Activated CD4-positive, alpha-beta T cell treated with anti-CD3 and anti-CD28 coated beads for 24 hours (primary cell): ENCODE measurements at places on chromosomes 12 and 14.
A peak's percentile ranks its signal among the peaks of the same experiment; 100 is the strongest.

- DNase-seq = no peak
These were observed 21.9 kb downstream of the SLCO1C1 start for GRCh38 chr12:20716985-20717384.

- DNase-seq = no peak
These were observed 935 bp downstream of the TBC1D30 start for GRCh38 chr12:64825143-64826021.

GRCh38 chr12:104187446-104188155 lies 28.0 kb upstream of the TXNRD1 start:
- no peak for DNase-seq

- no peak for DNase-seq
These were observed 7.0 kb upstream of the BCAT1 start for GRCh38 chr12:24955853-24956252.

- DNase-seq = no peak
These were observed 225.5 kb downstream of the SLC25A21 start for GRCh38 chr14:36946872-36947271.

DNA sequence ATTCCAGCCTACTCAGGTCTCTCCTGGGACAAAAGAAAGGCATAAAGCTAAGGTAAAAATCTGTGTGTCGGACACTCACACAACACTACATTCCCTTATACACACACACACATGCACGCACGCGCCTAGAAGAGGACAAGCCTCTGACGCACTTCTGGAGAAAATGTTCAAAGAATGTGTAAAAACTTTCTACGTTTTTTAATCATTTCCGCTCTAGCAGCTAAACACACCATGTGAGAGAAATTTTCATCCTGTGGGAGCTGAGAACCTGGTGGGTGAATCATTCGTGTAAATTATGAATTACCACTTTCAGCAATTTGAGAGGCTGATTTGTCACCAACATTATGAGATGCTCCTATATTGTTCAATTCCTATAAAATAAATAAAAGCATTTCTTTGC lies 494.5 kb downstream of the TMEM132D start:
- DNase-seq = no peak

DNA sequence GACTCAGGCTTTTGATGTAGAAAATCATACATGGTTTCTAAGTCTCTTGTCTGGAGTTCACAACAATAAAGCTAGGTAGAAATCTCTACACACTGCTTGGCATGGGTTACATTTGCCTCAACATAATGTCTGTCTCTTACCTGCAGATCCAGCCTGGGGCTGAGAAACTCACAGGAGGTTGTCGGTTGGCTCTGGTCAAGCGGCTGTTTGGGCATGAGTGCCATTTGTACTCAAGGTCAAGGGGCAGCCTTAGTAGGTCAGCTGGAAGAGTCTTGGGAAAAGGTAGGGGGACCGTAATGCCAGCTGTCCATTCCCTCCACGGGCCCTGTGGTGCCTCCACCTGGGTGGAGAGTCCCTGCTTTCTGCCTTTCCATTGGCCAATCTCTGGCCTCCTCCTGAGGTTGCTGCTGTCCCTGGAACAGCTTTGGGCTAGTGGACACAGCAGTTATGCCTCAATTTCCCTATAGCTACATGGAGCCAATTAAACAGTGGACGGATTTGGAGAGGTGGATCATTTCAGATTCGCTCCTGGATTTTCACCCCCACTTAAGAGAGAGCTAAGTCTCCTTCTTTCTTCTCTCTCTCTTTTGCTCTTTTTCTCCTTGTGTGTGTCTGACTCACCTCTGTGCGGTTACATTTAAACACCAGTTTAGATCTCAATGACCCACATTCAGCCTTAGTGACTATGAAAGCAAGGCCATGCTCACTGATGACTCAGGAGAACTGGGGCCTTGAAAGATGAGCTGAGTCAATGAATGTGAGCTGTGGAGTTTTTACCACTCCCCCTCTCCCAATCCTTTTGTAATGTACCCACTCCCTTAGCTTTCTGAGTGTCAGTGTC lies 132.8 kb upstream of the HIF1A start:
- peak; percentile 27 for DNase-seq

GRCh38 chr12:52203079-52203921 lies 11.5 kb upstream of the KRT80 start:
- DNase-seq = no peak

- DNase-seq = no peak
These were observed 71.0 kb downstream of the SLC6A15 start for GRCh38 chr12:84841591-84841990.

DNA sequence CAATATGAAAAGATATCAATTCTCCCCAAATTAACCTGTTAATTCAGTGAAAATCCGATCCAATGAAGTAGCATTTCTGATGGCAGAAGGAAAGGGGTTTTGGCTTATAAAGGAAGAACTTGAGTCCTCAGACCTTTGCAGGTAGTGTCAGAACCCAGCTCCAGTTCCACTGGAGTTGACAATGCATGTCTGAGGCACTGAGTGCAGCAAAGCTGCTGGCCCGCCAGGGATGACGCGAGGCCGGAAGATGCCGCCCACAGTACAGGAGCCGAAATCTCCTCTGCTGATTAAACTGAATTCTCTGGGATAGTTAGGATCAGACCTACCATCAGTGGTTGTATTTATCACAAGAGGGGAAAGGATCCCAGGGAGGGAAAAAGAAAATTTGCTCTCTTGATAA lies 220.7 kb downstream of the MSRB3 start:
- no peak for DNase-seq

DNA sequence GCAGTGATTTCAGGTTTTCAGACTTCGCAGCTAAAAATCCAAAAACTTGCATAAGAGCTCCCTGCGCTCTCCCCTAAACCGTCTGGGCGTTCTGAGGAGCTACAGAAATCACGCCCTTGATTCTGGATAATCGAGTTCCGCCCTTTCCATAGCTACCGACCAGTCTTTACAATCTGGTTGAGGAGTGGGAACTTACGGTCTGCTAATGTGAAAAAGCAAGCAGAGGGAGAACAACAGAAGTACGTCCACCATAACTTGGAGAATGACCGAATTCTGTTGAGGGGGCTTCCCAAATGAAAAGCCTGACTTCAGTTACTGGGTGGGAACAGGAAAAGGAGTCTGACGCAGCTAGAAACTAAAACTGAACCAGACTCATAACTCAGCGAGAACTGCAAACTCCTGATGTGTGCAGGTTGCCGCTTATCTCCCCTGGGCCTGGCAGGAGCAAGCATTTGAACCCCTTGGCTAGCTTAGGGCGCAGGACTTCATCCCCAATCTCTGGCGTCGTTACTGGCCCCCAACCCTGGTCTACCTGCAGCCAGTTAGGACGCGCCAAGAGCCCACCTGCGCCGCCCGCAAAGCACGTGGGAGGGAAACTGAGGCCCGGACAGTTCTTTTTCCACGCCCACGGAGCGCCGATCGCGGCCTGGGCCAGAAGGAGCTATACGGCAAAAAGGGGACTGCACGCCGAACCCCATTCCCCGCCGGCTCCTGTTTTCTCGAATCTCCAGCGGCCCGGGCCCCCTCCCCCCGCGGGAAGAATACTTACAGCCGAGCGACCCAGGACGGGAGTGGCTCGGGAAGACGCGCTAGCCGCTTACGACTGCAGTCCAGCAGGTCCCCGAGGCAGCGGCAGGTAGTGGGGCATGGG lies 838 bp downstream of the LRIG3 start:
- DNase-seq = no peak

GRCh38 chr12:102302553-102302952 lies 104.9 kb upstream of the PMCH start:
- no peak for DNase-seq

DNA sequence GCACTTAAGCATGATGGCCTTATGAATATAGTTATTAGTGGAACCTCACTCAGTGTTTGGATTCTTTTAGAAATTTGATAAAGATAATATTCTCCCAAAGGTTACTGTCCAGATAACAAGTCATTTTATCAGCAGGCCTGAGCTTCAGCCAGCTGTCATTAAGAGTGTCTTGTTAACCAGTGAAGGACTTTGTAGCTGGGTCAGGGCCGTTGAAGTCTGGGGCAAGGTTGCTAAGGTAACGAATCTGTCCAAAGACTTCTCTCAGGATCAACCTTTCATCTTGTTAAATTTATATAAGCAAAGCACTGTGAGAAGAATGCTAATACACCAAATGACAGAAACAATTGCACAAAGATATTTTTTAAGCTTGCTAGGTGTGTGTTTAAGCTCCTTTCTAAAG lies 271.3 kb upstream of the TMPO start:
- no peak for DNase-seq

- no peak for DNase-seq
These were observed 13.0 kb downstream of the ZFP36L1 start for GRCh38 chr14:68779761-68780323.

- no peak for DNase-seq
These were observed 30.7 kb upstream of the GARIN2 start for GRCh38 chr14:67158566-67158965.

DNA sequence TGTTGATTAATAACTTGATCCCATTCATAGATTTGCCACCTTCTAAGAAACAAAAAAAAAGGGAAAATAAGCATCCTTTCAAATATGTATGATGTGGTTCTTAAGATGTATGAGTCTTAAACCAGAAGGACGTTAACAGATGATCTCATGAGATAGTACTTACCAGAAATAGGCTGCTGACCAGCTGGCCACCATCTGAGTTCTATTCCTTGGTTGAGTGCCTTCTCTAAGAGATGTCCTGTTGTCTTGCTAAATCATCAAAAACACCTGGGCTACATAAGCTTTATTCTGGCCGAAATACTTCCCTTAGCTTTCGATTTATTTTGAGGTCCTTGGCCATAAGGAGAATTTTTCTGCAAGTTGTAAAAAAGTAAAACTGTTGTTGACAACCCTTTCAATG lies 55.6 kb downstream of the GPR65 start:
- DNase-seq = no peak

GRCh38 chr12:10968765-10969456 lies 17.8 kb downstream of the TAS2R50 start:
- DNase-seq = no peak
